ENCODE measurements at places on chromosomes 3 and 15.

- DNase-seq: no peak
Measured at GRCh38 chr15:82231233-82231632, 31.3 kb downstream of the EFL1 start.

DNA sequence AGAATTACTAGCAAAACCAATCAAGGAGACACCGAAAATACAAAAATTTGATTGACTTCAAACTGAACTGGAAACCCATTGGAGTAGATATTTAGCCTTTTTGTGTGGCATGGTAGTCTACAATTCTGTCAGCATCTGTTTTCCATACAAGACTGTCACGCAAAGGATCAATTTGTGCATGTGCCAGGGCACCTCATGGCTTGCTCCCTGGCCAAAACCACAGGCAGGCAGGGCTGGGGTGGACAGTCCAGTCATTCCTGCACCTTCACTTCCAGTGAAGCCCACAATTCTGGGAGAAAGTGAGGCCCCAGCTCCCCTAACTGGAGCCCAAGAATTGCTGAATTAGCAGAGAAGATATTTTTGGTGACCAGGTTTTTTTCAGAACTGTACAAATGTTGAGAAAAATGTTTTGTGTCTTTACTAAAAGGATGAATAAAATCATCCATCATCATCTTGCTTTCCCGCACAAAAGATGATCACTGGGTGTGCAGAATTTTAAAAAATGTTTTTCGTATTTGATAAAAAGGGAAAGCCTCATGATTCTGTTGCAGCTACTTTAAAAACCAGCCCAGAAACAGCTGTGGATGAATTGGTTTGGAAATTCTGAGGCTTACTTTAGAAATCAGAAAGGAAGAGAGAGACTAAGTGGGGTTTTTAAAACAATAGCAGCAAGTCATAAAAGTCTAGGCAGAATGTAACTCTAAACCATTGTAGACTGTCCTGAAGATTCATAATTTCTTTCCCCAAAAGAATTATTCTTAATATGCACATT lies 86.4 kb downstream of the PCCB start:
- DNase-seq: no peak

DNA sequence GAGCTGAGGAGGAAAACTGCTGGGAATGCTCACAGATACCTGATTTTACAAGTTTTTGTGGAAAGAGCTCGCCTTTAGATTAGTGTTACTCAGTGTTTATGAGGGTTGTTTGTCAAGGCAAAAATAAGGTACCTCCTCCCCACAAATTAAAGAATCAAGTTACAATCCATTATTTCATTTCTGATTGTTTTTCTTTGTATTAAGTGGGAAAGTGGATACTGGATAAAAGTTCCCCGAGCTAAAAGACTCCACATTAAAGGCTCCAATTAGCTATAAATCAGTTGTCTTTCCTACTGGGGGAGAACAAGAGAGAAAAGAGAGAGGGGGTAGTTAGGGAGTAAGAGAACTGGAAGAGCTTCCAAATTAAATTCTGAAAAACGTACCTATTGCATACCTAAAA lies 1.9 kb downstream of the ALDH1A2 start:
- DNase-seq: no peak

GRCh38 chr3:149000206-149000745 lies 8.9 kb downstream of the GYG1 start:
- peak; percentile 93 for DNase-seq

DNA sequence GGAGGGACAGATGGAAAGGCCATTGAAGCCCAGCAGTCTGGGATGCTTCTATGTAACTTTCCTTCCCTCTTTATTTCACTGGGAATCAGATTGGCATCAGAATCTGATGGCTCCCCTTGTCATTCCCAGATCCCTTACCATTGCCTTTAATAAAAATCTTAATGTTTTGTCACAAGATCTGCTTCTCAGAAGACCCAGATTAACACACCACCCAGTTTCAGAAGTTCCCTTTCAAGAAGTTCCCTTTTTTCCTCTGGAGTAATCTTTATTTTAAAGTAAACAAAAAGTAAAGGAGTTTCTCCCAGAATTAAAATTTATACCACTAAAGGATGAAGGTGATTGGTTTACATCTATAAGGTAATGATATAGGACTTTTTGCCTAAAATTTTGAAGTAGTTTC lies 76.4 kb downstream of the UBR1 start:
- no peak for DNase-seq

GRCh38 chr3:192772240-192772894 lies 45.0 kb upstream of the FGF12 start:
- DNase-seq: no peak

DNA sequence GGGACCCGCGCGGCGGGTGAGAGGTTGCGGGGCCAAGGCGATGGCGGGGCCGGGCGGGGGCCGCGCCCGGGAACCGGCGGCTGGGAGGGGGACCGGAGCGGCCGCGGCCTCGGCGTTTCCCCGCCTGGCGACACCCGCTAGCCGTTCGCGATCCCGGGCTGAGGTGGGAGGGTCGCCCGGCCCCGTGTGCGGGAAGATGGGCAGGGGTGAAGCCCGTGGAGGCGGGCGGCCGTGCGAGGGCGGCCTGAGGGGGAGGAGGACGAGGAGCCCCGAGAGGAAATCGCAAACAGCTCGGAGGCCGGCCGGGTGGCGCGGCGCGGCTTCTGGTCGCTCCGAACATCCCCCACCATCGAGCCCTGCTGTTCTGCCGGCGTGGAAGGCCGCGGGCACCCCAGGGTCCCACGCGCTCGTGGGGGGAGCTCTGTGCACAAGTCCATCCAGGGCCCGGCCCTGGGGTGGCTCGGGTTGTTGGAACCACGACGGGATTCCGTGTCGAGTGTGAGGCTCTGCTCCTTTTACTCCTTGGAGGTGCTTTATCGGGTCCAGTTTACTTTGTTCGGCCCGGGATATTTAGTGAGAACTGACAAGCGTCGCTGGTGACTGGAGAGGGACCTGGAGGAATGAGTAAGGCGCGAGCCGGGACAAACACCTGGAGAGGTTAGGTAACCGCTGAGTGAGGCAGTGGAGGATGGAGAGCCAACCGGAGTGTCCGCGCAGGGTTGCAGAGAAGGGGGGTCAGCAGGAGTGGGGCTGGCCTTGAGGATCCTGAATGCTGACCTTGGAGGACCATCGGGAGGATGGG lies 728 bp downstream of the CRTC3 start:
- no peak for DNase-seq

DNA sequence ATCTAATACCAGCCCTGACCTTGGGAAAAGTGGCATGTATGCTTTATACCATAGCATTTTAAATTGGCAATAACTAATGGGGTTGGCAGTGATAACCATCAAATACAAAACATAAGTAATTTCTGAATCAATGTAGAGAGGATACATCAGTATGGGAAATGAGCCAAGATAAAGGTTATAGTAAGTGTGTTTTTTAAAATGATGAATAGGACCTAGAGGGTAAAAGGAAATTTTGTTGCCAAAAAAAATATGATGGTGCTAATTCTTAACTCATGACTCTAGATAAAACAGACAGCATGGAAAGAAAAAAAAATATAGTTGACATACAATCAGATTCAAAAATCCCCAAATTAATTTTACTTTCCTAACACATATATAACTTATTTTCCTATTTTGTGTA lies 75.4 kb upstream of the ROBO1 start:
- DNase-seq: no peak

DNA sequence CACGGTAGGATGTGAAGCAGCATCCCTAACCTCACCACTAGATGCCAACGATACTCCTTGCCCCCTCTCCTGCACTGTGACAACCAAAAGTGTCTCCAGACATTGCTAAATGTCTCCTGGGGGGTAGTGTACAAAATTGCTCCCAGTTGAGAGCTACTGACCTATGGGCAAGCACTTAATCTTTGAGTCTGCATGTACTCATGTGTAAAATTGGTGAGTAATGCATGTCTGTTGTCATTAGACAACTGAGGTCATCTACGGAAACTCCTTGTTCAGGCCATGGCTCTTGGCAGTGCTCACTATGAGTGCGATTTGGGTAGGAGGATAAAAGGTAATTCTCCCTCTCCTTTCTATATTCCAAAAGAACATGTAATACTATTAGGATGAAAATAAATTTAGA lies 29.2 kb downstream of the PDHB start:
- no peak for DNase-seq

DNA sequence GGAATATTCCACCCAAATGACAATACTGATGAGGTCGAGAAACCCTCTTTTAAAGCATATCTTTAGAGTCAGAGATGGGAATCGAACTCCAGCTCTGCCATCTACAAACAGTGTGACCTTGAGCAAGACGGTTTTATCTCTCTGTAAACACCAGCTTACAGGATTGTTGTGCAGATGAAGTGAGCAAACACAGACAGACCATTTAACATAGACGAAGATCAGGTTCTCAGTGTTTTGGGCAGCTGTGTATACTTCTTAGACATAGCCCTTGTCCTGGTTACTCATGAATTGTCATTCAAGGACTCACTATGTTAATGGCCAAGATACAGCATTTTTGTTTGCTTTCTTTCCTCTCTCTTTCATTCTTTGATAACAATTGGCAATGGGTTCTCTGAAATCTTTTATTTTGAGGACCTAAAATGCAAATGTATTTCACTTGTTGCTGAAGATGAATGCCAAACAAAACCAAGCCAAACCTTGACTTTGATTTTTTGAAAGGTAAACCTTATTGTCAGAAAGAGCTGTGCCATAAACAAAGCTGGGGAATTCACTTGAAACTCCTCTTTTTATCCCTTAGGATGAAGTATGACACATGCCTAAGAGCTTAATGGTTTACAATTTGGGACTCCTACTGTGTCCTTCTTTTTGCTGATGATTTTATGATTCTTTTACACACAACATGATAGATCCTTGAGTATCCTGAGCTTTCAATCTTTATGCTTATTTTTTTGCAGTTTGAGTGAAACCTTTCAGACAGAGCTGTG lies 250.0 kb upstream of the PDZRN3 start:
- no peak for DNase-seq

- no peak for DNase-seq
Measured at GRCh38 chr3:190048932-190049441, 71.7 kb downstream of the P3H2 start.

DNA sequence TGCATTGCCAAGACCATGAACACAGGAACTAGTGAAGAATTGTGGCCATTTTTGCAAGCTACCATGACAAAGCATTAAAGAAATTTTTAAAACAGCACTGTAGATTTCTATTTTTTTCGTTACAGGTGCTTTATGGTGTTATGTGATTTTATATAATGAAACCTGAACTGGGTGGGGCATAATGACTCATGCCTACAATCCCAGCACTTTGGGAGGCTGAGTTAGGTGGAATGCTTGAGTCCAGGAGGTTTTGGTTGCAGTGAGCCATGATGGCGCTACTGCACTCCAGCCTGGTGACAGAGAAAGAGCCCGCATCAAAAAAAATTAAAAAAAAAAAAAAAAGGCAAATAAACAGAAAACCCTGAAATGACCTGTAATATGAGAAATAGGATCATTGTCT lies 846.7 kb downstream of the EPHA3 start:
- no peak for DNase-seq

GRCh38 chr3:86519819-86520218 lies 471.1 kb downstream of the VGLL3 start:
- no peak for DNase-seq
